ENCODE measurements at places on chromosomes 6 and 20.

DNA sequence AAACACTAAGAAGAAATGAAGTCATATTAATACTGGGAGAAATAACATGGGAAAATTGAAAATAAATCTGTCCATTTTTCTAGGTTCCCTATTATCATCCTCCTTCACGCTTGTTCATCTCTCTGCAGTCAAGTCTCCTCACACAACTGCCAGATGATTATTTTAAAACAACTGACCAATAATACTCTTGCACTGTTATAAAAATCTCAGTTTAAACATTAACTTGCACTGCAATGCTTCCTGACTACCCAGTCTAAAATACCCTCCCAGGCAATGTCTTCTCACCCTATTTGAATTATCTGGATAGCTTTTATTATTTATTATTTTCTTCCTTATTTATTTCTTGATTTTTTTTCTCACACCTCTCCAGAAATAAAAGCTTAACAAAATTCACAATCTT lies 5.7 kb downstream of the EYS start:
- no peak for DNase-seq

- peak; percentile 49 for DNase-seq
These were observed 1.8 kb downstream of the NFKBIE start for GRCh38 chr6:44263354-44264100.

DNA sequence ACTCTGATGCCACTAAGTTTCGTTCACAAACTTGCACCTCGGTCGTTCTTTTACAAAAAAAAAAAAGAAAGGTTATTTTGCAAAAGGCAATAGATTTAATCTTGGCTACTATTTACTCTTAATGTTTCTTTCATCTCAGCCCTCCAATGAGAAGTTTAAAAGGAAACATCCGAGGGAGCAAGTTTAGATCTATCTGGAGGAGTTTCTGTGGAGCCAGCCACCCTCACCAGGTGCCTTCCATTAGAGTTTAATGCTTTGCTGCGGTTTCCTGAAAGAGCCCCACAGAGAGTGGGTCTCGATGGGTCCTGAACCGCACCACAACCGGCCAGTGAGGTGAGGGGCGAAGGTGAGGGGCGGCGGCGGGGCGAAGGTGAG lies 632 bp downstream of the PRKN start:
- no peak for DNase-seq

GRCh38 chr6:170497841-170498301 lies 55.2 kb downstream of the PSMB1 start:
- no peak for DNase-seq

DNA sequence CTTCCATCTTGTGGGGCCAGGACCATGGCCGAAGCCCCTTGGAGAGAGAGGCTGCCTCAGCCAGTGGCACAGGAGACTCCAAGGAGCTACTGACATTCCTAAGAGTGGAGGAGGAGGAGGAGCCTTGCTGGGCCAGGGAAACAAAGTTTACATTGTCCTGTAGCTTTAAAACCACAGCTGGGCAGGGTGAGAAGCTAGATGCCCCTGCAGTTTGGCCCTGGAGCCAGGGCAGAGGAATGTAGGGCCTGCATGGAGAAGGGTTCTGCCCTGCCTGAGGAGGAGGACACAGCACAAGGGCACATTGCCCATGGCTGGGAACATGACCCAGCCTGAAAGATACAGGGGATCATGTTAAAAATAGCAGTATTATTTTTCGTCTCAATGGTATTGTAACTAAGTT lies 37.4 kb downstream of the PLCG1 start:
- DNase-seq = no peak

- no peak for DNase-seq
These were observed 50.7 kb downstream of the MRPL14 start for GRCh38 chr6:44076356-44077213.

DNA sequence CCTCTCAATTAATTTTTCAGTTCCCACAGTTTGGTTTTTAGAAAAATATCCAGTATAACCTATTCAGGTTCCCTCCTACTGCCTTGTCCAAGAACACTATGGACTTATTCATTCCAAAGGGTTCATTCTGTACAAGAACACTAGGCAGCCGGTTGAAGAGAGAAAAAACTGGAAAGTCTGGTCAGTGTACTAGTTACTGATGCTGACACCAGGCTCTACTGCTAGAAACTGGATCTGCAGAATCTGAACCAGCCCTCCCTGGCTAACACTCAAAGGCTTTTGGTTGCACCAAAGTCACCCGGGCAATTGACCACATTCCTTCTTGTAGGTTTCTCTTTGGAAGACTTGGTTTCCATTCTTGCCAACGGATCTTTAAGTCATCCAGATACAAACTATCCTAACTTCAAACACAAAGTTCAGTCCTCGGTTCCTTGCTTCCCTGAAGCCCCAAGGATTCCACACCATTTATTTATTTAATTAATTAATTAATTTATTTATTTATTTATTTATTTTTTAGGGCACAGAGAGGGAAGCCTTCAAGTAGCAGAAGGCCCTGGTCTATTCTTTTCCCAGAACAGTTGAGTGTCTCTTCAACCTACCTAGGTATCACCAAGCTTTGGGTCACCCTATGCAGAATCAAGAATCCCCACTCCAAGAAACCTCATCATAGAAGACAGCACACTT lies 268.1 kb downstream of the ADGB start:
- DNase-seq = no peak

GRCh38 chr6:15106958-15107643 lies 138.8 kb upstream of the JARID2 start:
- no peak for DNase-seq

DNA sequence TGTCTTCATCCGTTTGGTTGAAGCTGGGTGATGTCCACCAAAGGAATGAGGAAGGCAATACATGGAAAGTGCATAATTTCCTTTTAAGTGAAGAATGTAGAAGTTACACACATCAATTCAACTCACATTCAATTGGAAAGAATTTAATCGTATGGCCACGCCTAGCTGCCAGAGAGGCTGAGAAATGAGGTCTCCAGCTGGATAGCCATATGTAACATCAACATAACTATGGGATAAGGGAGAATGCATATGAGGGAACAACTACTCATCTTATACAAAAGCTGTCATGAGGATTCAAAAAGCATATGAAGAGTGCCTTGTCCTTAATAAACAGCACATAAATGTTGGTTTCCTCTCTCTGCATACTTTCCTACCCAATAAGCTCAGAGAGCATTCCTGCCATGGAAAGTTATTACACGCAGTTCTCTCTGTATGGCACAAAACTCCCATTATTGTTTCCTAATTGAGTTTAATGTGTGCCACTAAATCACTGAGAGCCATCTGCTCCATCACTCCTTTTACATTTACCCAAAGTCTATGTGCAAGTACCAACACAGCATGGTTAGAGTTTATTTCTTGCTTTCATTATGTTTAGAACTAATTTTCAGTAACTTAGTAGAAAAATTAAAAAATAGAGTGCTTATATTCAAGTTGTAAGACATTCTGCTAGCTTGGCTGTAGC lies 21.4 kb upstream of the TFAP2D start:
- DNase-seq = no peak

- DNase-seq = no peak
These were observed 218.5 kb downstream of the ARHGAP18 start for GRCh38 chr6:129491436-129491835.

- DNase-seq = peak; percentile 55
These were observed 75.7 kb downstream of the SYNJ2 start for GRCh38 chr6:158057213-158057987.

DNA sequence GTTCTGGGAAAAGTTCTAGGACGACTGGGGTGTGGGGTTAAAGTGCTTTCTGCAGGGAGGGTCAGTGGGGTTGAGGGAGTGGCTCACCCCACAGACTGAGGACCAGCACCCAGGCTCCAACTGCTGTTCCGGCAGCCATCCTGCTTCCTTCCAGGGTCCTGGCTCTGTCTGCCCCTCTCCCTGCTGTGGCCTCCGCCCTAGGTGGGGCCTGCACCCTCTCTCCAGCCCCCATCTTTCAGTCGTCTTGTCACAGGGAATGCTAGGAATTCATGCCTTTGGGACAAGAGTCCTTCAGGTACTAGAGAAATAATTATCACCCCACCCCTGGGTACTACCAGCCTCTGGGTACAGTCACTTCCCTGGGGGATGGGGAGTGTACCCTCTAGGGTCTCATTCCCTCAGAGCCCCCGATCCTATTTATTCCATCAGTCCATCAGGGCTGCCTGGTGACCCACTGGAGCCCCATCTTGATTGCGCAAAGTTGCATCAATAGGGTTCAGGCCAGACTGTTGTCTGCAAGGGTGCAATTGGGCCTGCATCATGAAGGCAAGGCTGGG lies at the start of gene AGER:
AGER (minus strand) TSS at position 170 of the 557 bp plus-strand sequence; CDS start at position 139, 31 bp downstream.
- no peak for DNase-seq

GRCh38 chr6:155444120-155444917 lies 11.3 kb downstream of the NOX3 start:
- DNase-seq = no peak

GRCh38 chr6:109454496-109455436 lies 806 bp downstream of the MICAL1 start:
- DNase-seq = peak; percentile 58

DNA sequence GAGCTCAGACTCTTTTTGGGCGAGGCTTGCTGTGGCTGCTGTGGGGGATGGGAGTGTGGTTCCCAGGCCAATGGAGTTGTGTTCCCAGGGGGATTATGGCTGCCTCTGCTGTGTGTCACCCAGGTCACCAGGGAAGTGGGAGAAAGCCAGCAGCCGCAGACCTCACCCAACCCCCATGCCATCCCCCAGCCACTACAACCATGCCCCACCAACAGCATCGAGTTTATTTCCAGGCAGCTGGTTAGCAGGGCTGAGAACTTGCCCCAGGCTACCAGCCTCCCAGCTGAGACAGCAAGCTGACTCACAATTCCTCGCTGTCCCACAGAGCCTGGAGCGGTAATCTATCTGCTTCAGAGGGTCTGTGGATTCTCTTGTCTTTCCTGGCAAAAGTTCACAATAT lies 331.7 kb downstream of the FRK start:
- DNase-seq = no peak

DNA sequence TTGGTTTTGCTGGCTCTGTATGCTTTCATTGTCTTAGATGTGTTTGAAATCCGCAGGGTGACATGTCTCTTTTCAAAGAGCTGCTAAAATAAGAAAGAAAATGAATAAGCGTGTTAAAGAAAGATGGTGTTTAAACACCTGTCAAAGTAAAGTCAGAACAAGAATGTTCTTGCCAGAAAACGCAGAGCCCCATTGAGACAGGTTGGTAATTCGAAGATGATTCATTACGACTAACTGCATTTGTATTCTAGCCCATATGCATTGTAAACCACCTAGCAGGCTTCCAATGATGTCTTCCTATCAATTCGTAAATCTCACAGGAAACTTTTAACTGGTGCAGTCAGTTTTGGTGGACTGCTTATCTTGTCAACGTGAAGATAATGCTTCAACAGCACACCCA lies 16.8 kb downstream of the PHACTR2 start:
- DNase-seq = peak; percentile 5

GRCh38 chr6:34030831-34031624 lies 114.9 kb downstream of the GRM4 start:
- DNase-seq = no peak

- no peak for DNase-seq
These were observed 937.4 kb upstream of the GJE1 start for GRCh38 chr6:141195251-141195832.

- no peak for DNase-seq
These were observed 450.1 kb downstream of the GJA1 start for GRCh38 chr6:121885399-121886152.

DNA sequence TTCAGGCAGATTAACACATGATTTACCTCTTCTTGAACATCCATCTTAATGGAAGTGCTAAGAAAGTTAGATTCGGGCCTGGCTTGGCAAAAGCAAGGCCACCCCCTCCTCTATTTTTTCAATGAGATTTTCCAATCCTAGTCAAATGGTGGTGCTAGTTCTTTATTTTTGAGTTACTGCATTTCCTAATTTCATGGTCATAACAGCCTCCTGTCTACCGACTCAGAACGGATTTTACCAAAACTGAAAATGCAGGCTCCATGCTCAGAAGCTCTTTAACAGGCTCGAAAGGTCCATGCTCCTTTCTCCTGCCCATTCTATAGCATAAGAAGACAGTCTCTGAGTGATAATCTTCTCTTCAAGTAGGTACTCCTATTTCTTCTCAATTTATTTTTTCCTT lies 117.2 kb upstream of the ESR1 start:
- DNase-seq = no peak

DNA sequence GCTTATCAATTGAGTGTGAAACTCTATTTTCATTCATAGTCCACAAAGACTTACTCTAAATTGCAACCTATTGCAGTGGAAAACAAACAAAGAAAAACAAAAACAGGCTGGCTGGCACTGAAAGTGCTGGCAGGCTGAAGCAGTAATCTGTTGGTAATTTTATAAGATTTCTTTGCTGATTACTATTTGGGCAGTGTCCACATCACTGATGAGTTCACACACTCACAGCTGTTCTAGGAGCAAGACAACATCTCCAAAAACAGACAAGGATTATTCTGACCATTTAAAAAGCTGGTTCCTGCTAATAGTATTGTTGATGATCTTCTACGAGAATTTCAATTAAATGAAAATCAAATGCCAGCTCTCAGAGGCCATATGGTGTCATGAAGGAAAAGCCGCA lies 26.9 kb downstream of the MARCKS start:
- DNase-seq = no peak

GRCh38 chr6:134436950-134437349 lies 119.0 kb upstream of the SGK1 start:
- DNase-seq = no peak

DNA sequence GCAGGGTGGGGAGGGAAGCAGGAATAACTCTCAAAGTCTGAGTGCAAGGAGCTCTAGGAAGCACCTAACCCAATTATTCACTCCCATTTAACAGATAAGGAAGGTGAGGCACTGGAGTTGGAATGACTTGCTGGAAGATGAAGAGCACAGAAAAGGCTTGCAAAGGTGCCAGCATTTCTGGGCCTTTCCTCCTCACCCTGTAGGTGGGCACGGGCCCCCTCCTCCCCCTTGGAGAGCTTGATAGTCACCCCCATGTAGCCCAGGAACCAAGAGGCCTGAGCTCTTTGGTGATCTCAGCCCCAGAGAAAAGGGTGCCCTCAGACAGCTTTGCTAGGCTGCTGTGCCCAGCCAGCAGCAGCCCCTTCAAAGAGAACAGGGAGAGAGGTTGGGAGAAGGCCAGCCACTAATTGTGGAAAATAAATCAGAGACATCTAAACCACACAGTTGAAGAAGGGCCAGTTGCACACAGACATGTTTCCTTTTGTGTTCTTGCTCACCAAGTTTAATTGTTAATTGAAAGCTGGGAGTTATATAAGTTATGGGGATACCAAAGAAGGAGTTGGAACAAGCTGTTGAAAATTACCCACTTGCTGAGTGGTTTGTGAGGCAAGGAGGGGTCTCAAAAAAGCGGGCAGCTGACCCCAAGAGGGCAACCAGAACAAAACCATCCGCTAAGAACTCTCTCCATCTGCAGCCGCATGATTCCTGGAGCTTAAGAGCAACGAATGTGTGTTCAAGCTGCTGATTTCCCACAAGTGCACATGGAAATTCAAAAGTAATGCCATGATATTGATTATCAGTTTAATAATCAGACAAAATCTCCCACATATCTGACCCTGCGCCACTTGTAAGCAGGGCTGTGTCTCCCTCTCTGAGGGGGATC lies 77.0 kb downstream of the MRPL14 start:
- DNase-seq = no peak

Data from T-helper 2 cell treated with Interferon-gamma antibody and Interleukin-4, amounts not matched to agents 5 μg/mL and 100 μg/mL, for 36 hours (primary cell).